Heart left ventricle (tissue), 16 donors: ENCODE measurements at places on chromosomes 16 and 17.

GRCh38 chr17:65743308-65743655, 181.8 kb upstream of the AXIN2 start:
- DNase-seq = no peak

GRCh38 chr16:81716478-81717225, 62.4 kb upstream of the PLCG2 start:
- DNase-seq = no peak

- no peak for DNase-seq
These were observed 5.3 kb upstream of the TXNDC11 start for GRCh38 chr16:11747949-11748403.

GRCh38 chr17:66625311-66625767, 209.6 kb upstream of the CACNG5 start:
- DNase-seq = no peak

GRCh38 chr17:6480303-6480675, 36.0 kb downstream of the PIMREG start:
- no peak for DNase-seq

DNA sequence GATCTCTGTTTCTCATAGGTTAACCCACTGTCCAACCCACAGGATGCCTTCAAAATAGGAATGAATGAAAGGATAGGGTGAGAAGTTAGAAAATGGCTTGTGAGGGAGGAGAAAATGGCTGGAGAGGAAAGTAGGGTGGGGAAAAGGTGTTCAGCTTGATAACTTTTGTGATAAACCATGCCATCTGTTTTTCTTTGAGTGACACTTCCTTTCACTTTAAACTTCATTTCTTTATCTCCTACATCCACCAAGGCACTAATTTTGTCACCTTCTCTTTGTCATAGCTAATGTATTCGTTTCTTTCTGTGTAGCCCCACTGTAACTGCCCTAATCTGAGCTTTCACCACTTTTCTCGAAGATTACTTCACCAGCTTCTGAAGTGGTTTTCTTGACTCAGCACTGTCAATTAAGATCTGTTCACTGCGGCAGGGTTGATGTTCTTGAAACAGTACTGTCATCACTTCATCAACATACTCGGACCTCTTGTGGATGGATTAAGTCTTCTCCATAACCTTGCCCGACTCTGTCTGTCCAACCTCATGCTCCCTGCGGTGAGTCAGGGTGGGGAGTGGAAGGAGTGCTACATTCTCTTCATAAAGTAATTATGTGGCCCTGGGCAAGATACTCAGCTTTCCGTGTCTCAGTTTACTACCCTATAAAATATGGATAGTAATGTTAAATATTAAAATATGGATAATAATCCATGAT, 5.5 kb upstream of the KRT10 start:
- DNase-seq = no peak

DNA sequence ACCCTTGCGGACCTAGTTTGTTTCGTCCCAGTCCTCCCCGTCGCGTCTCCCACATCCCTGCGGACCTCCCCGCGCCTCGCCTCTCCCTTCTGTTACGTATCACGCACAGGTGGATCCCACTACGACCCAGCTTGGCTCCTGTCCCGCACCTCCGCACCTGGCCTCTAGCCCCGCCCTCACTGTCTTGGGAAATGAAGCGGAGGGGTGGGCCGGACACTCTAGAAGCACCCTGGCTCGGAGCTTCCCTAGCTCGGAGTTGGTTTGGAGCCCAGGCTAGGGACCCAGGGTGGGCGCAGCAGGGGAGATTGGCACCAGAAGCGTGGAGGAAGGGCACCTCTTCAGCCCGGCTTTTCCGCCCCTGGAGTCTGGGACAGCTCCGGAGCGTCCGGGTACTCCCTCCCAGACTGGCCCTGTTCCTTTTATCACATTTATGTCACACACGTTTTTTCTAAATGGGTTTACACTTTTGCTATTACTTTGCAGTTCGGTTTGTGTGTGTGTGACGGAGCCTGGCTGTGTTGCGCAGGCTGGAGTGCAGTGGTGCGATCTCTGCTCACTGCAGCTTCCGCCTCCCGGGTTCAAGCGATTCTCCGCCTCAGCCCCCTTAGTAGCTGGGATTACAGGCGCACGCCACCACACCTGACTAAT, 1.4 kb upstream of the CEMP1 start:
- peak; percentile 59 for DNase-seq

DNA sequence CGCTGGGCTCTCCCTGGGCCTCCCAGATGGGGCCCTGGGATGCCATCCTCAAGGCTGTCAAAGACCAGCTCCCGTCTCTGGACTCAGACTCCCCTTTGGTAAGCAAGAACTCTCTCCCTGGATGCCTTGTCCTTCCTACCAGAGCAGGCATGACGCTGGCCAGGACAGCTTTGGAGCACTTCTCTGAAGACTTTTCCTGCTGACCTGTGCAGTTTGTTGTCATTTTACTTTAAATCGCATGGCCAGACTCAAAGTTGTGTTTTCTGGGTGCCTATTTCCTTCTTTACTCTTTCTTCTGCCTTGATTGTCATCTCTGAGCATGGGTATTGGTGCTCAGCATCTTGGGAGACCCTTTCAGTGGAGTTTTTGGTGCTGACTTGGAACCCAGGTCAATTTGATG, 2.2 kb downstream of the DNAAF8 start:
- DNase-seq = no peak

- DNase-seq = no peak
These were observed 5.6 kb downstream of the STAT5B start for GRCh38 chr17:42270596-42270995.

DNA sequence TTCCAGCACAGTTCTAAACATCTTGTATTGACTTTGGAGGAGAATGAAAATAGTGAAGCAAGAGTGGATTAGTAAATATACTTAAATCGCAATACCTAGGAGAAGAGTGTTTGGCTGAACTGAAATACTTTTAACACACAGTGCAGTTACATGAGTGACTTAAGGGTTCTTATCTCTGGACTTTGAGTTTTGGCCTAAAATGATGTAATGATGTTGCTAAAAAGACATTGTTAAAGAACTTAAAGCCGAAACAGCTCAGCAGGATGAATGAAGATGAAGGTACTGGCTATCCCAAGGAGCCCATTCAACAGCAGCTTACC, 28.1 kb downstream of the PMP22 start:
- no peak for DNase-seq

GRCh38 chr16:65932350-65933072, 434.0 kb upstream of the CDH5 start:
- DNase-seq = no peak

- no peak for DNase-seq
These were observed 86.4 kb downstream of the FOXL1 start for GRCh38 chr16:86664522-86665318.

- no peak for DNase-seq
These were observed 676.7 kb upstream of the SOX9 start for GRCh38 chr17:71444078-71444477.

DNA sequence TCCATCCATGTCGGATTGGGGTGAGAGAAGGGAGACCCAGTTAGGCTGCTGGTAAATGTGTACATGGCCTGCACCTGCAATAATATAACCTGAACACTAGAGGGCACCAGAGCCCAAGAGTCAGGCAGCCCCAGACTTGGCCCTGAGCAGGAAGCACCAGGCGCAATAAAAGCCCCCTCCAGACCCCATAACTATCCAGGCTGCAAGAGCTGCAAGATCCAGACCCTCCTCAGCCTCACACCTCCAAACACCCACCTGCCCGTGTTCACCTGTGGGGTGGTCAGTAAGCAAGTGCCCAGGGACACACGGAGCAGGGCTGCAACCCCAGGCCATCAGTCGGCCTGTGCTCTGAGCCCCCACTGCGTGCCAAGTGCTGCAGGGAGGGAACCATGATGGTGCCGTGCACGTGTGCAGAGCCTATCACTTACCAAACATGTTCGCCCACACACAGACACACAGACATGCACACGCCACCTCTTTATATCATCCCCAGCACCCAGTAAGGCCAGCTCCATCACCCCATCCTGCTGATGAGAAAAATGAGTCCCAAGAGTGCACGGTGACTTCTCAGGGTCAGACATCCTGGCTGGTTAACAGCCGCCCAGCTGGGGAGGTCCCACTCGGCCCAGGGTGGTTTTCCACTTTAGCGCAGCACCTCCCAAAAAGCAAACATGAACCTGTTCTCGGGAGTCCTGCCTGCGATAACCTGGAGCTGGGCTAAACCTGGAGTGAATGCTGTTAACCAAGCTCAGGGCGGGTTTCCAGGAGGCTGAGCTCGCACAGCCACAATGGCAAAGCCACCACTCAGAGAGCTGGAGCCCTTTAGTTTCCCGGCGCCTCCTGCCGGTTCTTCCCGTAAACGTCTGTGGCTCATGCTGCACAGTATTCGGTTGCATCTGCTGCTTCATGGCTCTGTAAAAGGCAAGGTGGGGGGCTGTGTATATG, 439.8 kb downstream of the SOX9 start:
- DNase-seq = no peak

- DNase-seq = no peak
These were observed 203.5 kb upstream of the TNRC6C start for GRCh38 chr17:77754956-77755355.

GRCh38 chr16:30603945-30604315, 6.3 kb downstream of the ZNF689 start:
- DNase-seq = no peak

DNA sequence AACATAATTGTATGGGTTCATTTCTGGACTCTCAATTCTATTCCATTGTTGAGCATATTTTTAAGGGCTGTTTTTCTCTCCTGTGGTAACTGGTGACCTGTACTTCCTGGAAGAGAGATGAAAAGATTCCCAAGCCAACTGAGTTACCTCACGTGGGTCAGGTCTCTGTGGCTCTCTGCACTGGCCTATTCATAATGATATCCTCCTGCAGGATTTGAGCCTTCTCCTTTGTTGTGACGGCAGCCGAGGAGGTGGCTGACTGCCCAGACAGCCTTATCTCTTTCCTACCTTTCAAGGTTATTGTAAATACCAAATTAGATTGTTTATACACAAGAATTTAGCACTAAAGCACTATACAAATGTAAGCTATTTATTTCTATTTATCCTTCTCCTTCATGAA, 2.7 kb upstream of the ACE start:
- DNase-seq = peak; percentile 76

DNA sequence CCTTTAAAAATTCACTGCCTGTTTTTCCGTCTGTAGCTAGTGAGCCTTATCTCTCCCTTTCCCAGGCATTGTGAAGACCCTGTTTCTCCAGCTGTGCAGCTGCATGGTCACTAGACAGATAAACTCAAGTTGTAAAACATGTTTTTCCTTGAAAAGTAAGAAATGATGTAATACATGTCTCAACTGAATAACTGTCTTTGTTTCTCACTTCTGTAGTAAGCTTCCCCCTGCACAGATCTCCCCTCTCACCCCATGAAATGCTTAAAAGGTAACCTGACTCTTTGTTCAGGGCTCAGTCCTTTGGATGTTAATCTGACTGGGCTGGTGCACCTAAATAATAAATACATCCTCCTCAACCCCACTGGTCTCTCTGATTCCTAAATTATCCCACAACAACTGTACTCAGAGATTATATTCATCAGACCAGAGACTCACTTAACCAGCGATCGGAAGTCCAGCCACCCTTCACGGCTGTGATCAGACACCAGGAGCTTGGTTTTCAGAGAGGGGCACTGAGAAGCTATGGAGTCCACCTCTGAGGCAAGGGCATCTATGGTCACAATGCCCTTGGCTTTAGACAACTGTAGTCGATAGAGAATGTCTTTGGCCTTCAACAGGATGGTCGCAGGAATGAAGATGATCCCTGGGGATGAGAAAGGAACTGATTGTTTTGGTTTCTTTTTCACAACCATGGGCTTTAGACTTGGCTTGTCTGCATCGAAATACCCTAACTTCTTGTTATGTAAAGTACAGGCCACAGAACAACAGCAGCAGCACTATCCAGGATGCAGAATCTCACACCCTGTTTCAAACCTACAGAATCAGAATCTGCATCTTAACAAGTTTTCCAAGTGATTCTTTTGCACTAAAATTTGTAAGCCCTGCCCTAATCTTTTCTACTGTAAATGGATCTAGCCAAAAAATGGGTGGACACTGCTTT, 15.4 kb downstream of the ACSM1 start:
- no peak for DNase-seq

DNA sequence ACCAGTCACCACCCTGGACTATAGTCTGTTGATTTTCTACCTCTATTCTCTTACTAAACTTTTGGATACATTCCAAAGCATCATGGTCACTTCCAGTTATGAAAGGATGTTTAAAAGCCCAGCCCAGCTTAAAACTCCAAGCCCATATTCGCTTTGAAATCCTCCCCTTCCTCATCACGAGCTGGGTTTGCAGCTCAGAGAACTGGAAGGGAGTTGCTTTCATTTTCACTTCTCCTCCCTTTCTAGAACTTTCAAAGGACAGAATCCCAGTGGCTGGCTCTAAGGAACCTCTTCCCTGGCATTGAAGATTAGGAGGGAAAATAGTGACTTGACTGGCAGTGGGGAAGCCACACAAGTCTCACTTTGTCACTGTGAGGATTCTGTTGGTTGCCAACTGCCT, 100.1 kb upstream of the DYNLRB2 start:
- DNase-seq = no peak

DNA sequence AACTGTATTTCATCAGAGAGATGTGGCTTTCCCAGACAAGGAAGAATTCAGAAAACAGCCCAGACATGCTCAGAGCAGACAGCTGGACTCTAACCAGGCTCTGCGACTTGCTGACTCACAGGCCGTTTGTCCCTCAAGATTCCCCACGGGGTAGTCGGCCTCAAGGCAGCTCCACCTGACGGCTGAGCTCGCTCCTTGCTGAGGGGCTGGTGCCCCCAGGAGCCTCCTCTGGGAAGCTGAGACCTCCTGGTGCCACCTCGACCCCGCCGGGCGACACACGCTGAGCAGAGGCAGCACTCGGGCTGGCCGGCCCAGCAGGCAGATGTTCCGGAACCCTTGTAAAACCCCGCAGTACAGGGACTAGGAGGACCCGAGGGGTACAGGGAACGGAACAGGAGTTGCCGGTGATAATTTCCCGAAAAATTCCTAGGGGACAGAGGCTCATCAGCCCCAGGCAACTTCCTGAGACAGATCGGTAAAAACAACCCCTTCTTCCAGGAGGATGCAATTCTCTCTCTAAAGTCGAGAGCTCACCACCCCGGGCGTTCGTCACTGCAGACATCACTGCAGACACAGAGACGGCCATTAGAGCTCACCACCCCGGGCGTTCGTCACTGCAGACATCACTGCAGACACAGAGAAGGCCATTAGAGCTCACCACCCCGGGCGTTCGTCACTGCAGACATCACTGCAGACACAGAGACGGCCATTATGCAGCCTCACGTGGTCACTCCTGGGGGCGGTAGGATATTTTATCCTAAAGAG, 19.9 kb downstream of the RPH3AL start:
- DNase-seq = peak; percentile 65
